ENCODE measurements at places on chromosomes 5 and 9.

DNA sequence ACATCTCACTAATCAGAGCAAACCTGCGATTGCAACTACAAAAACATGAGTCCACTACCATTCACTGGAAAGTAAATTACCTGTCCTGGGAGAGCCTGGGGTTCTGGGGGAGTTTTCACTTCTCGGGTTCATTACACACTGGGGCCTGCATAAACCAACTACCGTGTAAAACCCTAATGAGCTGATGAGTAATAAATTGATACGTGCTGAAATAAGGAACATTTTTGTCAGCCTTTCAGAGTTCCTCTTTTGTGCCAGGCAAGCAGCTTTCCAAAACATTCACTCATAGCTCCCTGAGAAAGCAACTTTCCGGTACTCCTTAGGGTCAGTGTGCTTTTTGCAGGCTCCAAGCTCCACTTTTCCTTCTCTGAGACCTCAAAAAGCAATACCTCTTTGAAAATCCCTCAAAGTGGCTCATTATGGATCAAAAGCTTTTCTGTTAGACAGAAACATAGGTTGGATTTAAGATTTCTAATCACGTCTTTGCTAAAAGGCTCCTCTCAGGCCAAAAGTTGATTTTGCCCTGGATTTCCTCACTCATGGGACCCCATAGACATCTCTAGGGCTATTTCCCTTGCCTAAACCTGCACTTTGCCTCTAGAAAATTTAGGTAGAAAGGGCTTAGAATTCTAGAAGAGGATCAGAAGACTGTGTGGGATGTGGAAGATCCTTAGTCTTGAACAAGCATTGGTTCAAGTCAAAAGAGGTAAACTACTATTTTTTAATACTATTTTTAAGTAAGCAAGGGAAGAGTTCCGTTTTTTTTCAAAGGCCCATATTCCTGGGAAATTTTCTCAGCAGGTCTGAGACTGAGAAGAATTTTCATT lies 74.8 kb downstream of the ST8SIA4 start:
- DNase-seq, result peak; percentile 82

GRCh38 chr5:9025942-9026341 lies 519.9 kb downstream of the SEMA5A start:
- DNase-seq, result no peak

GRCh38 chr9:316382-316965 lies 101.8 kb downstream of the DOCK8 start:
- DNase-seq, result no peak

DNA sequence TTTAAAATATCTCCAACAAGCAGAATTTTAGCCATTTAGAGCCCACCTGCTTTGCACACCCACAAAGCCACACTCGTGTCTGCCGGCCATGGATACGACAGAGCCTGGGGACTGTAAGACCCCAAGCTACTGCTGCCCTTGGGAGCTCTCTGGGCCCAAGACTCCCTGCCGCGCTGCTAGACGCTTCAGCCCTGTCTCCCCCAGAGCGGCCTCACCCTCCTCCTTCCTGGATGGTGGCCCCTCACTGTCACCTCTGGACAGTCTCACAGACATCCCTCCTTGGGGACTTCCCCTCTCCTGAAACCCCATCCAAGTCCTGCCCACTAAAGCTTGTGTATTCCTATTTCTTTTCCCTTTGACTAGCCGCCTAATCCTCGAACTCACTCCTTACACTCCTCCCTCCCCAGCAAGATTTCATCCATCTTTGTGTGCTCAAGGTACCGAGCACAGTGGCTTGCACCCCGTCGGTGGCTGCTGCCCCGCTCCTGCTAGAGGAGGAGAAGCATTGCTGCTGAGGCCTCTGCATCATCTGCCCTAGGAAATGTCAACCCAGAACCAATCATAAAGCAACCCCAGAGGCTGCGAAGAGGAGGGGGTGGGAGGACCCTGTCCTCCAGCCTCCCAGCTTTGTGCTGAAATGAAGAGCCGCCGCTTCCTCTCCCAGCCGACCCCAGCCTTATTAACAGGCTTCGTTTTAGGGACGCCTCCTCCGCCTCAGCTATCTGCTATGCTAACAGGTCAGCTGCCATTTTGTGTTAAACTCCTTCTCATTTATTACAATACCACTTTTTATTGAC lies 71.2 kb downstream of the CFAP77 start:
- DNase-seq, result no peak

- no peak for DNase-seq
Measured at GRCh38 chr9:100581661-100582060, 3.8 kb downstream of the CAVIN4 start.

DNA sequence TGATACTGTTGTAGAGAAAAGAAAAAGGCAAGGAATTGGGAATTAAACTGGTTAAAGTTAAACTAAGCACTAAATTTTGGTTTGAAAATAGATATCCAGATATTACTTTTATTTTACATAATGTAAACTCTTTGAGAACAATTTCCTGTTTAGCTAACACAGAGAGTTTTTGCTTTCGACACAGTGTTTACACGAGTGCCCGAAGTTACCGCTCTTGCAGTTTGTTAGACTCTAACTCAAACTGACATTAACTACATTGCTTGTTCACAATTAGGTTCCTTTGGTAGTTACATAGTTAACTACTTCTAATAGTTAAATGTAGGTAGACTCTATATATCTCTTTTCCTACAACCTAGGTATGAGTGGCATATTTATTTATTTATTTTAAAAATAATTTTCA lies 117.1 kb upstream of the CHD1 start:
- DNase-seq, result no peak

- no peak for DNase-seq
Measured at GRCh38 chr9:98763986-98764745, 32.2 kb downstream of the ANKS6 start.

- DNase-seq, result no peak
Measured at GRCh38 chr5:140988100-140988499, 21.8 kb downstream of the PCDHAC2 start.

GRCh38 chr5:317086-317811 lies 4.3 kb upstream of the AHRR start:
- peak; percentile 92 for DNase-seq

DNA sequence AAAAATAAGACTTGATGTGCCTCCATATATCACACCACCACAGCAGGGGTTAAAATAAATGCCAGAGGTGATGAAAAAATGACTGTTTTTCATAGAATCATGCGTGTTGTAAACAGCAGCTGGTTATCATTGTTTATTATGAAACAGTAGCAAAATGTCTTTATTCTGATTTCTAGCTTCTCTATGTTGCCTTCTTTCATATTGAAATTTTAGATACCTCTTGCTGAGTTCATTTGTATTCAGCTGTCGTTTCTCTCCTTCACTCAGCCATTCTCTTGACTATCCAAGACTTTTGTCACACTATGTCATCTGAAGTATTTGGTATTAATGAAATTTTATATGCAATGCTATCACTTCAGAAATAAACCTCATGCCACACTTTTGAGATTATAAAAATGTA lies 465.0 kb downstream of the TAF11L14 start:
- DNase-seq, result no peak

GRCh38 chr5:142491270-142491669 lies 166.4 kb upstream of the SPRY4 start:
- DNase-seq, result no peak

DNA sequence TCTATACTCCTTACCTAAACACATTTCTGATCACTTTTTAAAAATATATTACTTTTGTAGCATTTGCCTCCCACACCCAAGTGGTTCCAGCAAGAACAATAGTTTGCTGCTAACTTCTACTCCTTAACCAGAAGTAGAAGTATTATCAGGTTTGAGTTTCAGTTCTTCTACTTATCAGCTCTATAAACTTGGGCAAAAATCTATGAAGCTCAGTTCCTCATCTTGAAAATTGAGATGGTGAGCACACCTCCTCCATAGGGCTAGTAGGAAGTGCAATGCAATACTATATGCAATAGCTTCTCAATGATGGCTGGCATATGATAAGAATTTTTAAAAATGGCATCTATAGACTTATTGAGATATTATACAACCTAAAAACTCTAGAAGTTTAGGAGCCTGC lies 283.7 kb downstream of the TLR4 start:
- no peak for DNase-seq

GRCh38 chr5:132406144-132406783 lies 36.8 kb downstream of the SLC22A5 start:
- DNase-seq, result no peak

GRCh38 chr5:57493034-57493433 lies 10.4 kb upstream of the ACTBL2 start:
- no peak for DNase-seq

- DNase-seq, result no peak
Measured at GRCh38 chr5:123700624-123701287, 188.8 kb downstream of the CSNK1G3 start.

DNA sequence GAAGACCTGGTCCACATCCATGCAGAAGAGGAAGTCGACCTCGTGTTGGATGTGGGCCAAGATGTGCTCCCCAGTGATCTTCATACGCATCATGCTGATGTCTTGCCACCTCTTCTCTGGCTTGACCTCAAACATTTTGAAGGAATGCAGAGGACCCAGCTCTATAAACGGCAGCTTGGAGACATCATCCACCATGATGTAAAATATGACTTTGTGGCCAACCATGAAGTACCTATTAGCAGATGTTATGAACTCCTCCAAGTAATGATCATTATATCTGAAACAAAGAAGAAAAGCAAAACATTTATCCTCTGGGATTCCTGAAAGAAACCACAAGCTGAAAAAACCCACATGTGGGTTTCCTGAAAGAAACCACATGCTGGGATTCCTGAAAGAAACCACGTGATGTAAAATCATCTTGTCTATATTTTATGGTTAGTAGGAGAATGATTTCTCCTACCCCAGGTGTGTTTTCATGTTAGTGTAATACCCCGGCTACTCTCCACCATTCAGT lies 52.3 kb downstream of the GGTA1 start:
- no peak for DNase-seq

DNA sequence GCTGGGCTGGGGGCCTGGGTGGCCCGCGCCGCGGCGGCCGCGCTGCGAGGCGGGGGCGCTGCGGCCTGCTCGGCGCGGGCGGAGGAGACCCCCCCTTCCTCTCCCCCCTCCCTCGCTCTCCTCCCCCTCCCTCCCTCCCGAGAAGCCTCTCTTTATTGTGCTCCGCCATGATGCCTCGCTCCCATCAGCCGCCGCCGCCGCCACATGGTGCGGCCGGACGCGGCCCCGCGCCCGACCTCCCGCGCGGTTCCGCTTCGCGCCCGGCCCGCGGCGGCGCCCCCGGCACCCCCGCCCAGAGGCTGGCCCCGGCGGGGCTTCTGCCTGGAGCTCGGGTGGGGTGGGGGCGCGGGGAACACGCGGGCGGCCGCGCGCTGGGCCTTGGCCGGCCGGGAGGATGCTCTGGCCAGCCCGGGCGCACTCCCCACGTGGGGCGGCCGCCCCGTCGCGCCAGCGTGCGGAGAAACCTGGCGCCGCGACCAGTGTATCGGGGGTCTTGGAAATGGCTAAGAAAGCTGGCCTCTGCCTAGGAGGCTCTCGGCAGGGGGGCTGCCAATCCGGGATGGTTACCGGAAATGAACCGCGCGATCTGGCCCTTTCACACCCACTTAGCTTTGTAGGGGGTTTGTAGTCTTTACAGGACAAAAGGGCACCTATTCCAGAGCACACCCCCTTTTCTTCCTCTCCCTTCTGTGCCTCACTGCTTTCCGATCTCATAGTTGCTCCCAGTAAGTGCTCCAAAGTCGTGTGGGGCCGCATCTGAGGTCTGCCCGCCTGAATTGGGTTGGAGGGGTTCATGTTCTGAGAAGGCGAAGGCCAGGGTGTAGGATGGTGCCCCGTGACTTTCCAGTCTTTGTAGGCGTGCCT lies 1.0 kb downstream of the SET start:
- DNase-seq, result peak; percentile 68

DNA sequence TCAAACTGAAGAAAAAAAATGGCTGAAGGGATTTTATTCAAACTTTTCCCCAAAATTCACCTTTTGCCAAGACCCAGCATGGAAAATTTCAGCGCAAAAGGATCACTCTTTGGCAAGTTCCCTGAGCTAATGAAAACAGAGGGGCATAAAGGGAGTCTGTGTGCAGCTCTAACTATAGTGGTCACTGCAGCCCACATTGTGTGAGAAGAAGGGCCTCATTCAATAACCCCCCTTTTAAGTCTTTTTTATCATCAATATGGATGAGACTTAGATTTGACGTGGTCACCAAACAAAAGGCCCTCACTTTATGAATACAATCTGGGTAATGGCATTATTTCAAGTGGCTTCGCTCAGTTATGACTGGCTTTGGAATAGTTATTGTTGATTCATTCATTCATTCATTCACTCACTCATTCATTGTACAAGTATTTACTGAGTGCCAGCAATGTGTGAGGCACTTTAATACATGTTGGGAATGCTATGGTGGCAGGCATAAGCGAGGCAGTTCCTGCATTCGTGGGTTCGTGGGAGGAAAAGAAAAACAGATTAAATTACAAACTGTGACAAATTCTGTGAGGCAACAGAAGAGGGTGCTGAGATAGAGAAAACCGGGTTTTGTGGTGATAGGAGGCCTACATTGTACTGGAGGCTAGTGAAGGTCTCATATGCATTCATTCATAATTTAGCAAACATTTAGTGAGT lies 145.7 kb upstream of the KLF4 start:
- DNase-seq, result no peak

GRCh38 chr5:66671305-66671704 lies 75.1 kb downstream of the MAST4 start:
- DNase-seq, result no peak

- DNase-seq, result no peak
Measured at GRCh38 chr5:103439007-103439406, 123.6 kb downstream of the NUDT12 start.

- DNase-seq, result no peak
Measured at GRCh38 chr5:66066826-66067225, 77.3 kb upstream of the SREK1 start.

GRCh38 chr9:126491568-126491879 lies 122.2 kb upstream of the LMX1B start:
- DNase-seq, result no peak

DNA sequence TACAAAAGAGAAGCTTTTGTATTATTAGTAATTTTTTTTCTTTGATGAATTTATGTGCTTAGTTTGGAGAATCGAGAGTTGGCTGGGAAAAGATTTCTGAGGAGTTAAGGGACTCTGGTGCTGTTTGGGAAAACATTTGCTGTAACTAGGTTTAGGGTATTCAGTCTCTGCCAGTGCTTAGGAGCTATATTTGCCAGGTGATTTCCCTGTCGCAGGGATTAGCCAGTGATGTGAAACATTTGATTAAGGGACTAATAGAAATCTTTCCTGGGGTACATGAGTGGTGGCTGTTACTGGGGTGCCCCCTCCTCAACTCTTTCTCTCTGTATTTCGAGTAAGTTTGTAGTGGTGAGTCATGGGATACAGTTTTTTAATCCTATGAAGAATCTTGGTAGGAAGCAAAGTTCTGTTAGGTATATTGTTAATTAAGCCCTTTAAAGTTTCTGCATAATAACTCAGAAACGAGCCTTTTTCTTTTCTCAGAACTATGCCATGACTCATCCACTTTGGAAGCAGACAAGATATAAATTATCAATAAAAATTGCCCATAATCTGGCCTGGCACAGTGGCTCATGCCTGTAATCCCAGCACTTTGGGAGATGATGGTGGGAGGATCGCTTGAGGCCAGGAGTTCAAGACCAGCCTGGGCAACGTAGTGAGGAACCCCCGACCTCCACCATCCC lies 18.6 kb downstream of the RGMB start:
- no peak for DNase-seq

GRCh38 chr9:121266906-121267650 lies 884 bp upstream of the GSN start:
- DNase-seq, result no peak

DNA sequence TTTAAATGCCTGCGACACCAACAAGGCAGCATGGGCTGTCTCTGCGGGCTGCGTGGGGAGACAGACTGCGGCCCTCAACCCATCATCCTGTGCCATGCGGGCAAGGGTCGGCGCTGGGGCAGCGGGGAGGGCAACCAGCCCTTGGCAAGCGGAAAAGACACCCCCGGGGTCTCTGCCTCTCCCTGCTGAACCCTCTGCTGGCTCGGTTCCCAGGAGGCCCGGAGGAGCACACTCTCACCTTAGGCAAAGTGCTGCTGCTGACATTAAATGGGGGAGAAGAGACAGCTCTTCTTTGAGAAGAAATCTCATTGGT lies 129.6 kb upstream of the PPP1R26 start:
- DNase-seq, result no peak
